GM12891 (cell line): ENCODE measurements at places on chromosomes 11 and 22.

GRCh38 chr11:78851878-78852586 lies 277.4 kb upstream of the NARS2 start:
- DNase-seq: no peak

- no peak for DNase-seq
These were observed 2.1 kb downstream of the ZP1 start for GRCh38 chr11:60869451-60869825.

GRCh38 chr11:66176650-66177049 lies 91.8 kb upstream of the RAB1B start:
- no peak for DNase-seq

DNA sequence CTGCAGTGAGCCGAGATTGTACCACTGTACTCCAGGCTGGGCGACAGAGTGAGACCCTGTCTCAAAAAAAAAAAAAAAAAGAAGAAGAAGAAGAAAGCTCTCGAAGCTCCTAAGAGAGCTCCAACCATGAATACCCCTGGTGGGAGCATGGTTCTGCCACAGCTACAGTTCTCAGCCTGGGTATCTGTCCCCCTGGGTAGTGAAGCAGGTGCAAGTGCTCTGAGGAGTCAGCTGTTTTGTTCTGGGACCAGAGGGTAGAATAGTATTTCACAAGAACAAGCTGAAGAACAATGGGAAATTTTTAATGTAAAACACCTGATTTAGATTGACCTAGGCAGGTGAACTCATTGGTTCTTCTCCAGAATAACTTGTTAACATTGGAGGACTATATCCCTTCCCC lies 4.3 kb upstream of the HYOU1 start:
- no peak for DNase-seq

GRCh38 chr11:97022955-97023354 lies 633.1 kb downstream of the JRKL start:
- no peak for DNase-seq

DNA sequence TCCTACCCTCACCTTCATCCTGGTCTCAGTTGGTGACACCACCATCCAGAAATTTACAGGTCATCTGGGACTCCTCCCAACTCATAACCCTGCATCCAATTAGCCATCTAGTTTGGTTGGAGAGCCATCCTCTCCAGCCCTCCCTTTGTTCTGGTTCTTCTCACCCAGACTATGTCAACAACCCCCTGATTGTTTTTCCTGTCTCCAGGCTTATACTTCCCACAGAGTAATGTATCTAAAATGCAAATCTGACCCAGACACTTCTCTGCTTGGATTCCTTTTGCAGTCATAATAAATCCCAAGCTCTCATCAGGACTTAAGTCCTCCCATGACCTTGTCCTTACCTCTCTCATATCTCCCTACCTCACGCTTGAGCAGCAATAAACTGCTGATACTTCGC lies 3.0 kb downstream of the TTC12 start:
- DNase-seq: no peak

DNA sequence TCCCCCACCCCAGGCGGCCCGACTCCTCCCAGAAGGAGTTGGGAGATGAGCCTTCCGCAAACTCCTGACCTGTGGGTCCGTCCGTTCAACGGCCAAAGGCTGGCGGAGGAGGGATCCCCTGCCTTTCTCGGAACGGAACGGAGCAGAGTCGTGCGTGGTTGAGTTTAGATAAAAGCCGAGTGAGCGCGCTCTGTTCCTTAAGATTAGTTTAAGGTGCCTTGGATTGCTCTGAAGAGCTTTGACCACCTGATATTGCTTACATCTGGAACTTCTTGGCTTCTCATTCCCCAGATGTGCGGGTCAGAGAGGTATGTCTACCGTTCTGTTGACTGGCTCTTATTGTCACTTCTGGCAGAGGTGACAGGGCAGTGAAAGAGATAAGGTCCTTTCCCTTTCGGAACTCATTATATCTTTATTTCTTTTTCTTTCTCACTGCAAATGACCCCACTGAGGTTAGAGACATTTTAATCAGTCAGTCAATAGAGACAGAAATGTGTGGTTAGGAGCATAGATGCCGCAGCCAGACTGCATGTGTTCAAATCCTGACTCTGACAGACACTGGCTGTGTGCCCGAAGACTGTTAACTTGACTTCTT lies at the start of gene TRIM6:
Gene TRIM6, plus strand, starts transcription at position 31 of the 595 bp plus-strand sequence. Its CDS starts 261 bp downstream, at position 292.
- peak; percentile 21 for DNase-seq

GRCh38 chr11:1224491-1225385 lies 1.9 kb downstream of the MUC5B start:
- DNase-seq: no peak

DNA sequence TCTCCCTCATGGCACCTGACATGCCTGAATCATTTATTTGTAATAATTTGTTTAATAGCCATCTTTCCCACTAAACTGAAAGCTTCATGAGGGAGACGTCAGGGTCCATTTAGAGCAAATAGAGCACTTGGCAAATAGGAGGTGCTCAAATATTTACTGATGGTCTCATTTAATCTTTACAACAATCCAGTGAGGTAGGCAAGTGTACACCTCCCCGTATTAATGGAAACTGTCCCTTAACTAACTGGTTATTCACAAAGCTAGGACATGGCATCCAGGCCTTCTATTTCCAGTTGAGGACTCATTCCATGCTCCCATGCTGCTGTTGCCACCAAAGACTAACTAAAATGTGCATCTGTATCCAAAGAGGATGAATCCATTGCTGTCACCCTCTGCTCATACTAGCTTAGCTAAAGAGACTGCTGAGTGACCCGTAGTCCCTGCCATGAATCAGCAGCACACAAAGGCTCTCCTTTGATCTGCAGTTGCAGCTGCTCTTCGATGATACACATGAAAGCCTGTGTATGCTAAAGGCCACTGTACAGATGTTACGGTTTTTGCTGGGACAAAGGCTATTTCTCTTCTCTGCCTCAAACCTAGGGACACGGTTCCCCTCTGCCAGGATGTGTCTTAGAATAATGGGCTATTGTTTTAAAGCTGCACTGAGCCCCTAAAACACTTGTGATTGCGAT lies 82.6 kb downstream of the RAB30 start:
- no peak for DNase-seq

DNA sequence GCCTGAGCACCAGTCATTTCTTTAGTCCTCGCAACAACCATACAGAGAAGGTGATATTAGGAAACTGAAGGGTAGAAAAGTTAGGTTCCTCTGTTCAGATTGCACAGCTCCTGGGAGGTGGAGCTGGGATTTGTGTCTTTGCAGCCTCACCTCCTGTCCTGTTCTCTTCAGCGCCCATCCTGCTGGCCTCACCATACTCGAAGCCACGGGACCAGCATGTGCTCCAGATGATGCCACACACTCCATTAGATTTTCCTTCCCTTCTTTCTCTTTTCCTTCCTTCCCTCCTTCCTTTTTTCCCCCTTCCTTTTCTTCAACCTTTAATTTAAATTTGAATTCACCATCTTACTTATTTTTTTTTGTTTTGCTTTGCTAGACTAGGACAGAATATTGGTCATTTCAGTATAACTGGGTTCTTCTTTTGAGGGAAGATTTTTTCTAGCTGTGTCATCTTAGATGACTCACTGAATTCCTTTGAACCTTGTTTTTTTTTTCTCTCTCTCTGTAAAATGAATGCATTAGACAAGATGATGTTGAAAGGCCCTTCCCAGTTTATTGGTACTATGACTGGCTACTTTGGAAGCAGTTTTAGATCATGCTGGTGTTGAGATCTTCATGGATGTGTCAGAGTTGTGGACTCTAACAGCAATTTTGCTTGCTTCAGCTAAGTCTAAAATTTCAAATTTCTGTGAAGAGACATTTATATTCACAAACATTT lies 662.5 kb upstream of the TENM4 start:
- no peak for DNase-seq

- no peak for DNase-seq
These were observed 15.2 kb downstream of the UFD1 start for GRCh38 chr22:19463491-19464469.

GRCh38 chr11:117226388-117227385 lies 5.2 kb downstream of the PCSK7 start:
- peak; percentile 69 for DNase-seq

GRCh38 chr11:107962181-107962580 lies 33.9 kb downstream of the RAB39A start:
- no peak for DNase-seq

DNA sequence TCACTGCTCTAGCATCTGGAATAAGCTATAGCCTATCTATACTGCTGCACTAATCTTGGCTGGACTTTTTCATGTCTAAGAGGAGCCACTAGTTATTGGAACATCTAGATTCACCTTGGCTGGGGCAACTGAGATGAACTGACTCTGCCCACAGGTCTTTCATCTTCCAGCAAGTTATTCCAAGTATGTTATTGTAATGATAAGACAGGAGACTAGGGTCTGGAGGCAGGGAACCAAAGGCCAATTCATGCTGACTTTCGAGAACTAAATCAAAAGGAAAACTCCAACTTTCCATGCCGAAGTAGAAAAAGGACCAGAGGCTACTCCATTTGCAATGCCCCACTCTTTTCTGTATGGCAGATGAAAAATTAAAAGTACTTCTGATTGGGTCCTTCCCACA lies 1243.0 kb upstream of the RAG2 start:
- no peak for DNase-seq

DNA sequence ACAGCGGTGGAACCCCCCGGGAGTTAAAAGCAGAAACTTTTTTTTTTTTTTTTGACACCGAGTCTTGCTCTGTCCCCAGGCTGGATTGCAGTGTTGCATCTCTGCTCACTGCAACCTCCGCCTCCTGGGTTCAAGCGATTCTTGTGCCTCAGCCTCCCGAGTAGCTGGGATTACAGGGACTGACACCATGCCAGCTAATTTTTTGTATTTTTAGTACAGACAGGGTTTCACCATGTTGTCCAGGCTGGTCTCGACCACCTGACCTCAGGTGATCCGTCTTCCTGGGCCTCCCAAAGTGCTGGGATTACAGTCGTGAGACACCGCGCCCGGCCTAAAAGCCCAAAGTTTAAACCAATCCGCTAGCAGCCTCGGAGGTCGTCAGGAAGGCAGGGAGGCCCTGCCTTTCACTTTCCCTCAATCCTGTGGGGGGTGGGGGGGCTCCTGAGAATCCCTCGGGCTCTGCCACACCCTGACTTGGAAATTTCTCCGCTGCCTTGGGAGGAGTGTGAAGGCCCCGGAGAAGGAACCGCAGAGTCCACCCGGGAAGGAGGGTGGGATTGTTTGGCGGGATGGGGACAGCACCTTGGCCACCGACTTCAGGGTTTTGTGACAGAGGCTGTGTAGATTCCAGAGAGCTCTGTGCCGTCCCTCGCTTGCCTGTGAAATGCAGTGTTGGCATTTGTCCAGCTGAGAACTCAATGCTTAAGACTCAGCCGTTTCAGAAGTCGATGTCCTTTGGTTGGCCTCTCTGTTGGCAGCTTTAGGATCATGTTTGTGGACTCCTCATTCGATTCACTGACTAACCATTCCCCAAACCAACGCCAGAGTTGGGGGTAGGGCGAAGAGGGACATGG lies 1.0 kb downstream of the ARHGAP8 start:
- DNase-seq: no peak

GRCh38 chr22:27985323-27986275 lies 66.5 kb upstream of the PITPNB start:
- no peak for DNase-seq

DNA sequence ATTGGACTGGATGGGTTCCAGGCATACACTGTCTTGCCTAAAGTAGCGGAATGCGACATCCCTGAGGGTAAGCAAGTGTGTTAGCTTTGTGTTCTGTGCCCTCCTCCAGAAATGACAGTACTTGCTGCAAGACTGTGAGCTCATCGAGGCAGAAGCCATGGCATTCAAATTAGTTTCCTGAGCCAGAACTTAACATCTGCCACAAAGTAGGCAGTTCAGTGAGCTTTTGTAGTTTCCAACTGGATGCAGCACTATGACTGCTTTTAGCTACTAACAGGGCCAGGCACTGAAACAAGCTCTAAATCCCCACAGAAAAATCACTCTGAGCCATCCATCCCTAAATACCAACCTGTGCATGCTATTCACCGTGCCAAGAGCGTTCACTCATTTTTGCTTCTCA lies 1.2 kb upstream of the FAR1 start:
- no peak for DNase-seq

- DNase-seq: no peak
These were observed 6.6 kb upstream of the NLRP10 start for GRCh38 chr11:7971846-7972245.
